Body of pancreas (tissue), 4 donors: ENCODE measurements at places on chromosomes 2 and 18. TPM values are rescaled to one million over a fixed set of nuclear protein-coding genes. Genes with fewer than 3 reads are reported as not detected.
A peak's percentile ranks its signal among the peaks of the same experiment; 100 is the strongest.

TCF7L1 gene
- 2.1 TPM for total RNA-seq

DSG1 gene
- not detected for total RNA-seq

SLC5A7 gene
- total RNA-seq: 0.26 TPM

SKOR2 gene
- not detected for total RNA-seq

GPR39 gene
- total RNA-seq: 9.6 TPM

TMEM182 gene
- 0.33 TPM for total RNA-seq

NT5DC4 gene
- total RNA-seq: not detected

OSGEPL1 gene
- 3.9 TPM for total RNA-seq

DNA sequence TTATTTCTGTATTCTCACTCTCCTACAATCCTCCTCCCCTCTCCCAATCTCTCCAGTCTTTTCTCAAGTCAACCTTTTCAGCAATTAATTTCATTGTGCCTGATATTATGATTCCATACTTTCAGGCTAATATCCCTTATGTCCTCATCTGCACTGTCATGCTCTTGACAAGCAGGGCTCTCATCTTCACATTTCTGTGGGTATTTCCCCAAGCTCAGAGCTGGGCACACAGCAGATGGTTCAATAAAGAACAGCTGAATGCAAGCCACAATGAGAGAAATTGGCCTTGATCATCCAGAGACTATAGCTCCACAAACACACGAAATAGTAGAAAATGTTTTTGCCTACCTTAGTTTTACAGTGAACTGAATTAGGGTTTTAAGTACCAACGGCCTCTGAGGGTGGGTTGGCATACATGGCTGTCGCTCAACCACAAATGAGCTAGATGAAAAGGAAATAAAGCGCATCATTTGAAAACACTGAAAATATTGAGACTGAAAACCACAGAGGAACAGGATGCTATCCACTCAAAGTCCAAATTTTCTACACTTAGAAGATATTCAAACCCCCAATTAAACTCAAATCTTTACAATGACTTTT, 47.5 kb upstream of the STAT1 start:
- DNase-seq: no peak

GRCh38 chr18:36309436-36310391, 12.2 kb downstream of the FHOD3 start:
- DNase-seq: no peak

DNA sequence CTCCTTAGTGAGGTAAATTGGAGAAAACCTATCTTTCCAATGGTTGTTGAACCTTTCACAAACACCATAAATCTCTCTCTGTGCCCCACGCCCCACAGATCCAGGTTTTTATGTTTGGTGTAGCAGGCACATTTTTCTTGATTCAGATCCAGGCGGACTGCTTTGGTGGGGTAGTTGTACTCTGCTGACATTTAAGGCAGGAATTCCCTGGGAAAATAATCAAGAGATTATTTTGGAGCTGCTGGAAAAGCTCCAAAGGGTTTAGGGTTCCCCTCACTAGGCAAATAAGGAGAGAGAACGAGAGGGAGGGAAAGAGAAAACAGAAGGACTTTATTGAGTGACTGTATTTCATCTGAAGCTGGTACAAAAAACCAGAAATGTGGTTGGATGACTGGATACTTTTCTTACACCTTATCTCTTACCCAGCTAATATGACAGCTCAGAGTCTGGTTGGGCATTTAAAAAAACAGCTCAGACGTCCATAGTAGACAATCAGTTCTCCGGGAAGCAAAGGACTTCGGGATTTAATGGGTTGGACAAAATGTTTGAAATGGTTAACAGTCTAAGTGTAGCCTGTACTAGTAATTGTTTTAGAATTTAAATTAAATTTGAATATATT, 3.6 kb upstream of the AQP4 start:
- DNase-seq: no peak

DNA sequence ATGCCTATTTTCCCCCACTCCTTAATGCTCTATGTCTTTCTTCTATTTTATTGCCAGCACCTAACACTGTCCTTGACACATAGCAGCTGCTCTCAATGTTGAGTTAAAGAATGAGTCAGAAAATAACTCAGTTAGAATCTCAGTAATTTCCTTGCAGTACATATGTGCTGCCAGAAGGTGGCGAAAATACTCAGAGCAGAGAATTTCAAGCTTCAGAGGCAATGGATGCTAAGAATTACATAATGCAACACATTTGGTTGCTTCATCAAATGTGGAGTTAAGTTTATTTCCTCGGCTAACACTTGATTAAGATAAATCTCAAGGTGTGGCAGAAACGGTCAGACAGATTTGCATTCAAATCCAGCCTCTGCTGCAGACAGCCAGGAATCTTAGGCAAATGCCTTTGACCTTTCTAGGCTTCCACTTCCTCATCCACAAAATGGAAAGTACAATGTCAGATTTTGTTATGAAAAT, 105.6 kb downstream of the VSNL1 start:
- DNase-seq: peak; percentile 64

- DNase-seq: no peak
Observed at GRCh38 chr2:162473986-162474385, 130.1 kb downstream of the GCA start.

GRCh38 chr2:71605173-71605641, 151.8 kb downstream of the DYSF start:
- no peak for DNase-seq

- DNase-seq: no peak
Observed at GRCh38 chr18:36419188-36419899, 121.8 kb downstream of the FHOD3 start.

DNA sequence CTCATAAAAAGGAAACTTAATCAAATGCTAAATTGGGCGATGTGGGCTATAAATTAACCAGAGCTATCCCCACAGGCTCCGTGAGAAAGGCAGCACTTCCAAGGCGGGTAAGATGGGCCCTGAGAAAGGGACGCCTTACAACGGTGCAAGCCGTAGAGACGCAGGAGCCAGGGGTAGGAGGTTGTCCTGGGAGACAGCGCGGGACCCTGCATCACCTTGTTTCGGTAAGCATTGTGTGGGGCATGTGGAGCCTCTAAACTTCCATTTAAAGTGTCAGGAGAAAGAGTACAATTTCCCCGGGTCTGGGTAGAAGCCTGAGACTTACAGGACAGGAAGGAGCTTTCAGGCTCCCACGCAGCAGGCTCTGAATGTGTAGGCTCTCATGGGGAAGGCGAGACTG, 1.2 kb upstream of the PER2 start:
- DNase-seq: no peak

DNA sequence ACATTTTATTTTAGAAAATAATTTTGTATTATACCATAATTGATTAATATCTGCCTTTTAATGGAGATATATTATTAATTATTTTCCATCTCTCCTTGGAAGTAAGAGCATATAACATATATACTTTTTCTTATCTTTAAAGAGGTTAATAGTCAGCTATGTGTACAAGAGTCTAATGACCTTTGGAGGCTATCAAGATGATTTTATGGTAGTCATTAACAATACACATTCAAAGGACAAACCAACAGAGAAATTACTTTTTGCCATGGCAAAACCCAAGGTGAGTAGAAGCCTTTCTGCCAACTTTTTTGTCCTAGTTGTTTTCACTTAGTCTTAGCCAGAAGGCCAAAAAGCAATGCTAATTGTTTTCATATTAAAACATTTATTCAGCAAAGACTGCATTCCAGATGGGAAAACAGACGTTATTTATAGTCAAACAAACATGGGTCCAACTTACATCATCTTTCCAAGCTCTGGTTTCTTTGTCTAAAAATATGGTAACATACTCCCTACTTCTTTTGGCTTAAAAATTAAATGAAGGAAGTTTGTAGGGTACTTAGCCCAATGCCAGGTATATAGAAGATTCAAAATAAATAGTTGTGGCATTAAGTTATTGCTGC, 9.6 kb upstream of the DYNC2LI1 start:
- no peak for DNase-seq

DNA sequence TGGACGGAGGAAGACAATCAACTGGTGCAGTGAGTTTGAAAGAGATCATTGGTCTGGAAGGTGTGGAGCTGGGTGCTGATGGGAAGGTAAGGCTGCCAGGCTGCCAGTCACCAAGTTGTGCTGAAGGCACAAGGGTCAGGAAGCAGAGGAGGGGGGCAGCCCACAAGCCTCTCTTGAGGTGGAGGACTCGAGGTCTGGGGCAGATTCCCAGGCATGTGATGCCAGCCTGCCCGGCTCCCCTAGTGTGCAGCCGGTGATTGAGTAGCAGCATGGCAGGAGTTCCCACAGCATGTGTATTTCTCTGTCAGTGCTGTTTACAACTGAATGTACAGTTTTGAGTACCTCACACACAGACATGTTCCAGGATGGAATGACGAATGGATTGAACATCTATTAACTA, 99.3 kb downstream of the CABLES1 start:
- no peak for DNase-seq

GRCh38 chr2:48531141-48531648, 1.2 kb downstream of the STON1 start:
- DNase-seq: no peak

DNA sequence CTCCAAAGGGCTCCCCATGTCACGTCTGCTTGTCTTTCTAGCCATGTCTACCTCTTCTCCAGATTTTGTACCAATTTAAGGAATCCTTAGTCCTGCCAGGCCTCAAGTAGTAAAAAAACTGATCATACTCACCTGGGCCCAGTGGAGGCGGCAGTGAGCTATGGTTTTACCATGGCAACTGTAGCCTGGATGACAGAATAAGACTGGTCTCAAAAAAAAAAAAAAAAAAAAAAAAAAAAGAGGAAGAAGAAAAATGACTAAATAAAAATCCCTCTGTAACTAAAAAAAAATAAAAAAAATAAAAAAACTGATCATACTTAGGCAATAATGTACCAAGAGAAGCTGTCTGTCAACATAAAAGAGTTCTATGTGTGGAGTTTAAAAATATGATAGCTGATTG, 221.6 kb downstream of the NR4A2 start:
- DNase-seq: peak; percentile 26

GRCh38 chr2:38527338-38528007, 75.3 kb downstream of the HNRNPLL start:
- DNase-seq: no peak

GRCh38 chr2:51085420-51086068, 53.6 kb upstream of the NRXN1 start:
- DNase-seq: no peak

DNA sequence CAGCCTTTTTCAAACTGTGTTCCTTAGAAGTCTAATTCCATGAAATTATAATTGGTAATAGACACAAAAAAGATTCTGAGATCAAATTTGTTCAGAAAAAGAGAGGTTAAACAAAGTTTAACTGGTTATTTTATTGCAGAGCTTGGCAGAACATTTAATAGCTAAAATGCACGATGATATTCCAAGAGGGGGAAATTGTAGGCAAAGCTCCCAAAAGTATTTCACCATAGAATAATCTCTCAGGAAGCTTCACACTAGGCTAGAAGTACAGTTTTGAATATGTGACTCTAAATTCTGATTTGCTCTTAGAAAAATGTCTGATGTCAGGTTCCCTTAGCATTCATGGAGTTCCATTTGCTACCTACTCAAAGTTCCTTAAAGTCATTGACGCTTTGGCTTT, 292.4 kb upstream of the SETBP1 start:
- DNase-seq: no peak

- DNase-seq: no peak
Observed at GRCh38 chr2:234348081-234348480, 148.8 kb downstream of the ARL4C start.

DNA sequence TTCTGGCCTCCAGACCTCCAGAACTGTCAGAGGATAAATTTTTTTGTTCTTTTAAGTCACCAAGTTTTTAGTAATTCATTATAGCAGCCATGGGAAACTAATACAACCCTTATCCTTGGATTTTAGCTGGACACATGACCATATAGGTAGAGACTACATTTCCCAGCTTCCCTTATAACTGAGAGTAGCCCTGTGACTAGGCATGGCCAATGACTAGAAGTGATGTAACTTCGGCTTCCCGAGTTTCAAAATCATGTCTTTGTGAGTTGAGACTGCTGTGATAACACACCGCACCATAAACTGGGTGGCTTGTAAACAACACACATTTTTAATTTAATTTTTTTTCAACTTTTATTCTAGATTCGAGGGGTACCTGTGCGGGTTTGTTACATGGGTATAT, 134.0 kb upstream of the SERTAD2 start:
- DNase-seq: no peak

GRCh38 chr2:239048736-239049135, 200.9 kb downstream of the TWIST2 start:
- DNase-seq: no peak

DNA sequence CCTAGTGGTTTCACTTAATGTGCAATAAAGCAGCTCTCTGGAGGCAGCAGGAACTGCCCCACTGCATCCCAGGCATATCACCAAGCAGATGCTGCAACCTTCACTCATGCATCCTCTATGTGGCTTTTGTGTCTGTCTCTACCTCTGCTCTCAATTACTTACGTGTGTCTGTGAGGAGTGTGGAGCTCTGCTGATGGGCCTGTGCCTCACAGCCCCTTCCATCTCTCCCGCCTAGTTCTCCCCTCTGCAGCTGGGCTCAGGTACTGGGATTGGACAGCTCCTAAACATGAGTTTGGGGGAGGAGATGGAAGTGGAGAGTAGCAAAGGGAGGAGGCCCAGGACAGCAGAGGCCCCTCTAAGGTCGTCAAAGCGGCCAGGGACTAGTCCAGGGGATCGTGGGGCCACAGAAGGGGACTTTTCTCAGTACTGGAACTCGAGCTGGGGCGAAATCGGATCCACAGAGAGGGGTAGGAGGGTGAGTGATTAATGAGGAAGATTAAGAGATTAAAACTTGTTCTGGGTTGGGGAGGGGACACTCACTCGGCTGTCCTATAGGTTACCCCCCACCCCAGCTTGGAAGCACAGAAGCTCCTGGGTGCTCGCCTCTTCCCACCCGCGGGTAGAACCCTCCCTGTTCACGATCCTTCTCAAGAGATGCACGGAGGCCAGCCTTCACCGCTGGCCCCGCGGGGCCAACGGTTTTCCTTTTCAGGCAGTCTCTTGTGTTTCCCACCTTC, 2.1 kb upstream of the LBX2 start:
- no peak for DNase-seq

DNA sequence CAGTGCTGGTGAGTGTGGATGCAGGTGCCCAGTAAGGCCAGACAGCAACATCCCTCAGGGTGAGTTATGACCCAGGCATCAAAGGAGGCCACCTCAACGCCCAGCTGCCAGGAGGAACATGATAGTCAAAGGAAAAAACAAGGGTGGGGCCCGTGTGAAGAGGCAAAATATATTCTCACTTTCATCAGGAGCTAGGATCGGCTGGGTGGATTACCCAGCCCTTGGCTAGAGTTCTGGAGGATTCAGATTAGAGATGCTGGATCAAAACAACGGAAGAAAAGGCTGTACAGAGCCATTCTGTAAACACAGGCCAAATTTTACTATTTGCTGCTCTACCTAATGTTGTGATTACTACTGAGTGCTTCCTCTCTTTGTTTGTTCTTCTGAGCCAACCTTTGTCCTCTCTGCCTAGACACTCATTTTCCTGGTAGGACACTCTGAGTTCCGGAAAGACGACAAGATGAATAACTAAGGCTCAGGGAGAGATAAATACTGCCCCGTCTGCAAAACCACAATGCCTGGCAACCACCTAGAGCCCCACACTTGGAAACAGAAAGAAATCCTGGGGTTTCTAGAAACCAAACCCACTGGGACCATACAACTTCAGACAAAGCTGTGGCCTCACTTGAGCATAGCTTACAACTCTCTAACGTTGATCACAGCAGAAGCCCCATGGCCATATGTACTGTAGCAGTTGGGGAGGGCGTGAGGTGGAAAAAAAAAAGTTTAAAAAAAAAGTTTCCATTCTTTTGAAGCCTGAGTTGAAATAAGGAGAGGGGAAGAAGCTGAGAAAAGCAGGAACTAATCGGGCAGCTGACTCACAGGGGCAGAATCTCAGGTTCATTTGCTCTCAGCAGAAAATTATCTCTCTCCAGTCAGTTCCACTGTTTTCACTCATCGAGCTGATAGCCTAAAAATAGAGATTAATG, 17.8 kb upstream of the PMAIP1 start:
- DNase-seq: no peak

- no peak for DNase-seq
Observed at GRCh38 chr2:110126086-110126773, 10.6 kb upstream of the MALL start.
